ENCODE measurements at places on chromosomes 1 and 21. TPM values are rescaled to one million over a fixed set of nuclear protein-coding genes. Genes with fewer than 3 reads are reported as not detected.

GRCh38 chr1:193479187-193479586 is 292.8 kb upstream of the B3GALT2 start:
- DNase-seq: no peak

GRCh38 chr1:232952514-232953499 is 2.4 kb downstream of the NTPCR start:
- peak; percentile 58 for DNase-seq

GRCh38 chr1:87464022-87464490 is 135.4 kb downstream of the LMO4 start:
- DNase-seq: no peak

- no peak for DNase-seq
These were observed 93.9 kb upstream of the ADGRL2 start for GRCh38 chr1:81706650-81707435.

DNA sequence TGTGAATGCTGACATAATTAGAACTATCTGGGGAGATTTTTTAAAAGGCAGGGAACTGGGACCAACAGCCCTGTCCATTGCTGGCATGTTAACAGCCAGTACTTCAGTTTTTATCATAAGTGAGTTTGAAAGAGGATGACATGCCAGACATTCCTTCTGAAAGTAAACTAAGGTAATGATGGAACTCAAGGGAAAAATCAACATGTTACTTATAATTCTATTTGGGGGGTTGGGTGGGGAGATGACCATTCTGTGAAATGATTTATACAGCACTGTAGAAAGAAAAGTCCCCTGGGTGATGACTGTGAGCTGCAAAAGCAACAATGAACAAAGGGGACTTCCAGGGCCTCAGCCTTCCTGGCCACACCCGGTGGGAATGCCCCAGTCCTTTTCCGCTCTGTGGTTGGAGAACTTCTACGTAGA is 5.4 kb upstream of the LAMC2 start:
- peak; percentile 94 for DNase-seq

- DNase-seq: no peak
These were observed 37.6 kb upstream of the BTG3 start for GRCh38 chr21:17650292-17650691.

DNA sequence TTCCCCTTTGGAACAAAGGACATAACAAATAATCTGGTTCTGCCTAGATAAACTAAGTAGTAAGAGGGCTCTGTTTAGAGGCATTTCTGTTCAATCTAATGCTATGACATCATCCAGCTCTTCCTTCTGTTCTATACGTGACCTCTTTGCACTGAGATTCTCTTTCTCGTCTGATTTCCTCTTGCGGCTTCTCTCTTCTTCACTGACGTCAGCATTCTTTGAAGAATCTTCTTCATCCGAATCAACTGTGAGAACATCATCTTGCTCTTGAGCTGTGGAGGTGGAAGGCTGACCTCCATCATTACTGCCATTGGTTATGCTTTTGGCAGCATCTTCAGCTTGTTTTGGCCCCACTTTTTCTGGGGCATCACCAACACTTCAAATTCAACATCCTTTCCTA is 130.4 kb downstream of the HS2ST1 start:
- DNase-seq: no peak

DNA sequence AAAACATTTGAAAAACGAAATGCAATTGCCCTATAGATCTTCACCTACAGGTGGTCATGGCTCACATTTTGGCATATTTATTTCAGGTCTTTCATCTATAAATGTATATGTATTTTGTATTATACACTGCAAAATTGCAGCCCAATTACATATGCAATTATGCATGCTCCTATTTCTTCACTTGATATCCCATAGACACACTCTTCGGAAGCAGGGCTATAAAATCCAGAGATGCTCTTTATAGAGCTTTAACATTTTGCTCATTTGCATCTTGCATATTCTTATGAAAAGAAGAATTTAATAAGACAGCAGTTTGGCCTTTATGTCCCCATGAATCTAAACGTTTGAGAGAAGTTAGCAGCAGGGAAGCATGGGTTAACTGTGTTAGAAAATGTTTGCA is 44.7 kb upstream of the PALMD start:
- DNase-seq: no peak

Gene MNDA
- not detected for total RNA-seq

Gene CXADR
- not detected for total RNA-seq

Gene KLHDC8A
- total RNA-seq: not detected
